ENCODE measurements at places on chromosomes 2 and 18.

- DNase-seq: peak; percentile 72
Observed at GRCh38 chr2:205680067-205680466, 2.2 kb upstream of the NRP2 start.

GRCh38 chr2:10557506-10558265 lies 109.6 kb upstream of the ODC1 start:
- DNase-seq: no peak

DNA sequence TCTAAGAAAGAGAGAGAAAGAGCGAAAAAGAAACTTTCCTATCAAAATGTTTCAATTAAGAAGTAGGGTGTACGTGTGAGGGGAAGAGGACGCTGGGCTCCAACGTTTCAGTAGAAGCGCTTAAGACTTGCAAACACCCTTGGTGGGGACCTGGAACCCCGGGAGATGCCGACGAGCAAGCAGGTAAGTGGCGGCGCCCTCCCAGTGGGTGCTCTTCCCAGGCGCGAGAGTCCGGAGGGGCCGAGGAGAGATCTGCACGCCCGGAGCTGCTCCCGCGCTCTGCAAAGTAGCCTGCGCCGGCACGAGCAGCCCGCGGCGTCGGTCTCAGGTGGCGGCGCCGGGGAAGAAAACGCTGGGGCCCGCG lies 678 bp upstream of the OTX1 start:
- no peak for DNase-seq

- no peak for DNase-seq
Observed at GRCh38 chr2:29174937-29175336, 59.7 kb downstream of the CLIP4 start.

DNA sequence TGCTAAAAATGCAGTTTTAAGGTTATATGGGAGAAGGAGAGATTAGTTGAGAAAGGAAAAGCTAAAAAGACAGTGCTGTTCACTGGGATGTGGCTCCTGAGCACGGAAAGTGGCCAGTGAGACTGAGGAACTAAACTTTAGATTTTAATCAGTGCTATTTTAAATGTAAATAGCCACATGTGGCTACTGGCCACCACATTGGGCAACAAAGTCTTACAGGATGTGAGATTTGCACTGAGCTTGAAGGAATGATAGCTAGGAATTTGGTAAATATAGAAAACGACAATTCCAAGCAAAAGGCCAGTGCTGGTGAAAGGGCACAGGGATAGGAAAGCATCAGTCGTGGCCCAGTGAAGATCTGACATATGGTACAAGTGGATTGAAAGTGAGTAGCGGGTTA lies 14.1 kb upstream of the SP5 start:
- no peak for DNase-seq

DNA sequence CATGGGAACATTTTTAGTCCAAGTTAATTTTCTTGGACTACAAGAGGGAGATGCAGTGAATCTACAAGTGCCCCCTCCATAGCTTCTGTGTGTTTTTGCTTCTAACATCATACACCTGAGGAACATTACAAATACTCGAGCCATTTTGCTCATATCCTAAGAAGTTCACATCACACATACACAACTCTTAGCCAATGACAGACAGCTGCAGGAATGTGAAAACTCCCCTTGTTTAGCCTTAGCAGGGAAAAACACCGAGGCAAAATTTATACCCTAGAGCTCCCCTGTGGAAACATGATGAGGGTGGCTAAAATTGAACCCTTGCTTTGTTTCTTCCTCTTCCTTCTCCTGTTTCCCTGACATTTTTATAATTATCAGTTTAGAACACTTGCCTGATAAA lies 928.3 kb upstream of the NRXN1 start:
- DNase-seq: no peak

DNA sequence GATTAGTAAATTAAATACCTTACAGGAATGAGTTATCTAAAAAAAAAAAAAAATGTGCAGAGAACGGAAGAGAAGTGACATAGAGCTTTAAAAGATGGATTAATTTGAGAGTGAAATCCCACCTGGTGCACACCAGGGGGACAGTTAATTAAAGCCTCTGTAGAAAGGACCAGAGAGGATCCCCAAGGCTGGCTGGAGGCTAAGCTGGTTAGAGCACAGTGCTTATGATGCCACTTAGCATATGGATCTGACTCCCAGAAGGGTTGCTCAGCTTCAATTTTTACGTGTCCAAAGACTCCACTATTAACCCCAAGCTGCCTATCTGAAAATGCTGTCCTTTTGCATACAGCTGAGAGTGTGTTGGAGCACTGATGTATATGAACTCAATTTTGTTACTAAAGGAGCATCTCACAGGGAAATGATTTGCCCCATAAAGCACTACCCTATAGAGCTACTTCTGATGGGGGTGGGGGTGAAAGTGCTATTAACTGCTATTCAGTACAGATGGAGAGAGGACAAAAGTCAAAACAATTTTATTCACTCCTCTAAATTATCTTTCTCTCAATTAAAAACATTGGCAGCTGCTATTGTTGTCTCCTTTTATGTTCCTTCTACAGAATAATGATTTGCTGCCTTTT lies 15.2 kb upstream of the SLC8A1 start:
- no peak for DNase-seq

DNA sequence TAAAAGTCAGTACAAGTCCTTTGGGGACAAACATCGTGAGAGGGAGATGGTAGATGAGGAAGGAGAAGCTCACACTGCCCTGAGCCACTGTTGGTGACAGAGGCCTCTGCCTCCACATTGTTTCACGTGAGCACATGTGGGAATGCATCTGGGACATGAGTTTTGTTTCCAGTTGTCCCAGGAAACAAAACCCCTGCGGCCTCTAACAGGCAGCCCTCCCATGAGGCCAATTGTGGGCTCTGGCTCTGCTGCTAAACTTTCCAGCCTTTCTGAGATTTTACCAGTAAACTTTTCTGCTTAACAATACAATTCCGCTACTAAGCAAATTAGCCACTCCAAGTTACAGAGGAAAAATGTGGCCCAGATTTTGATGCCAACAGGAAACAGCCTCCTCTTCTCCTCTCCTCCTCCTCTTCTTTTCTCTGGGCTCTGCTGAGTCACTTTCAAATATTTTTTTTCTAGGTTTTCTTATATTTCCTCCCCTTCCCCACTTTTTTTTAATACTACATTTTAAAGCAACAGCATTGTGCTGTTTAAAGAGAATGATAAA lies 23.4 kb upstream of the LRRC30 start:
- no peak for DNase-seq

DNA sequence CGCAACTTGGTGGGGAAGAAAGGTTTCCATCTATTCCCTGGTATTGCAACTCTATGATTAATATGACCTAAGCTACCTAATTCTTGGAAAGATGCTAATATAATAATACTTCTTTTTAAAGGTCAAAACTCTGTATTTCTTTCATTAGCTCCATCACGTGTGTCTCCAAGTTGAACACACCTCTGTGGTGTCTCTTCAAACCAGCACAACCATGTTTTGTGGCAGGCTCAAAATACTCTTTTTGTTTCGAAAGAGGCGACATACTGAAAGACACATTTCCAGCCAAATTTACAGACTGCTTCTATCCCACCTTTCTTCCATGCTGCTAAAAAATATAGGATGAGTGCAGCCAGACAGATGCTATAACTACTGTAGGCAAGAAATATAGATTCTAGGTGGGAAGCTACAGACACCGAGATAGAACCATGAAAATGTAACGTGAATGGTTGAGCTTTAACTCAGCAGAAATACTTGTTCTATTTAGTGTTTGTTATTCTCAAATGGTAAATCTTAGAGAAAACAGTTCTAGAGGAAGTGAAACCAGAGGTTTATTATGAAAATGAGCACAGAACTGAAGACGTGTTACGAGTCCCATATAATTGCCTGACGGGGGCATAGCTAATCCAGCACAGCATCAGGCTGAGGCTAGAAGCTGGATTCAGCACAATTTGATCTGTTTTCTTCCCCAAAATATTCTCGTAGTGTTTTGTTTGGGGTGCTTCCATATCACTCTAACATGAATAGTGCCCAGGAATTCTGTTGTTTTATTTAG lies 991.5 kb upstream of the FANCL start:
- DNase-seq: no peak

DNA sequence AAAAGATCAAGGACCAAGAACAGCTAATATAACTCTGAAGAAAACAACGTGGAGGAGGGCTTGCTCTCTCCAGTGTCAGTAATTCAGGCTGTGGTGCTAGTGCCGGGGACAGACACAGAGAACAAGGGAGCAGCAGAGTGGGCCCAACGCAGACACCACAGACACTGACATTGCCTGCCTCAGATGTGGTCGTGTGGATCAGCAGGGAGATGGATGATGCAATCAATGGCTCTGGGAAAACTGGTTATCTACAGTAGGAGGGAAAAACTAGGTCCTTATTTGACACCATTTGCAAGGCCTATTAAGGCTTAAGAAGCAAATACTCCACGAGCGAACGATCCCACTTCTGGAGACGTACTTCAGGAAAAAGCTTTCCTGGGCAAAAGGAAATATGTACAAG lies 36.1 kb downstream of the HDLBP start:
- DNase-seq: no peak

GRCh38 chr2:70300771-70301343 lies 1.0 kb downstream of the FAM136A start:
- peak; percentile 11 for DNase-seq

- no peak for DNase-seq
Observed at GRCh38 chr2:86000131-86000937, 105.4 kb downstream of the POLR1A start.

GRCh38 chr2:202530038-202530437 lies 104.7 kb upstream of the FAM117B start:
- no peak for DNase-seq

- no peak for DNase-seq
Observed at GRCh38 chr2:132443106-132443505, 26.5 kb downstream of the GPR39 start.

DNA sequence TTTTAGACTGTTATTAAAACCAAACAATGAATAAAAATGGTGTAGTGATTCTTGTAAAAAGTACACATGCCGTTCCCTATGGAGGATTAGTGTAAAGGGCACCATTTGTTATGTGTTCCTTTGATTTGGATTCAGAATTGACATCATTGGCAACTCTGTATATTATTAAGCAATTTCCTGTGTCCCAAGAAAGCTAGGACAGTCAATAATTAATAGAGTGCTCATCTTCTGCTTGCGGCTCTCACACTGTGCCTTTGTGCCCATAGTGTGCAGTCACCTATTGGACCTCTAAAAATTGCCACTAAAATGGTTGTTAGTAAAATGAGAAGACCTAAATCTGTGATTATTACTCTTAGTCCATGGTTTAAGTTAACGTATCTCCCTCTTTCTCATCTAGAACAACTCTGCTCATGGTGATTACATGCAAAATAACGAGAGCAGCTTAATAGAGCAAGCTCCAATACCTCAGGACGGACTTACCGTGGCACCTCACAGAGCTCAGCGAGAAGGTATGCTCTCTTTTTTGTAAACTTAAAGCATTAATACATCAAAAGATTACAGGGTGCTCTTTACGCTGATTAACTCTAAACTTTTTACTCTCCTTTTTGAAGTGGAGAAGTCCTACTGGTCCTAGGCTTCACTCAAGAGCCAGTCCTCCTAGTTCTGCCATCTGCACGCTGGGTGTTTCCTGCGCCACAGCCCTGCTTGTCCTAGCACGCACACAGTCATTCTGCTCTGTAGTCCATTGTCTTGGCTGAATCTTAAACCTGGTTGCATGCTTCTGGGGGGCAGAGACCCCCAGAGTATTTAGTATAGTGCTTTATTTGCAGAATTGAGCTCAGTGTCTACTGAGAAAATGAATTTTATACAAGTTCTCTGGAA lies 16.7 kb downstream of the ZCCHC2 start:
- DNase-seq: no peak

DNA sequence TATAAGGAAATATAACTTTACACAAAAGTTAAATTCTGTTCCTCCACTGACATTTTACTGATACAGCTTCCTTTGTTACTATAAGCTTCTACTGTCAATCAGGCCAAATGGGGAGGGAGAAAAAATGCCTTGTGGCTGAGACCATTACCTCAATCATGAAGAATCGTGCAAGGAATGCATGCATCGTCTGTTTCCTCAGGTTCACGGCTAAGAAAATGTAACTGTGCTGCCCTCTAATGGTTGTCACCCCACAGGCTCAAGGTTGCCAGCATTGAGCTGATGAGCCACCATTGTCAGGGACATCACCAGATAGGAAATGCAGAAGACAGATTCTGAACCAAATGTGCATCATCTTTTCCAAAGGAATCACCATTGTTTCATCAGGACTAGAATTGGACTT lies 426.9 kb downstream of the CDH2 start:
- peak; percentile 40 for DNase-seq

GRCh38 chr18:36655930-36656329 lies 172.9 kb downstream of the TPGS2 start:
- no peak for DNase-seq

DNA sequence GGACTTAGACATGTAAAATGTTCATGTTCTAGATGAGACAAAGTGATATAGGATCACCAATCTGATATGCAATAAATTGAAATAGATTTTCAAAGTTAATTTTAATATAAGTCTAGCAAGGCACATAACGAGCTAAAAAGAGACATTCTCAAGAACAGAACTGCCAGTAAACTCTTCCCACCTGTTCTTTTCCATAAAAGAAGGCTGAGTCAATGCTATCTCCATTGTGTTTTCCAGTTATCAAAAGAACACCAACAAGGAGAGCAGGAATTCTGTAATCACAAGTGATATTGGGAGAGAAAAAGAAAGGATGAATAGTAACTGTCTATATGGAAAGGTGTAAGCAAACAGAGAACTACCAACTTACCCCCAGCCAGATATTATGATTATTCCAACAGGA lies 25.6 kb downstream of the GPR155 start:
- no peak for DNase-seq

- no peak for DNase-seq
Observed at GRCh38 chr18:73891572-73892421, 255.8 kb downstream of the FBXO15 start.

DNA sequence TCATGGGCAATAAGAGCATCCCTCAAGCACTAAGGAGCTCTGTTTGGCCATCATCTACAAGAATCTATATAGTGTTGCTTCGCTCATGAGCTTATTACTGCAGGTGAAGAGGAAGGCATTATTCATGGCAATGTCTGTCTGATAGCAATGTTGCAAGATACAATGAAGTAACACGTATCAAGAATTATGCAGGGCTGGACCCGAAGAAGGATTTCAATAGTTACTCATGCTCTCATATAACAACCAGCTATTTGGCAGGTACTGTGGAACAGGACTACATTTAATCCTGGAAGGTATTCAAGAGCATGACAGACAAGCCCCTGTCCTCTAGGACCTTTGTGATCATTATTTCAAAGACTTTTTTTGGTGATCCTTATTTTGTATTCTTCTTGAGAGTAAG lies 109.6 kb downstream of the LAMA3 start:
- no peak for DNase-seq

DNA sequence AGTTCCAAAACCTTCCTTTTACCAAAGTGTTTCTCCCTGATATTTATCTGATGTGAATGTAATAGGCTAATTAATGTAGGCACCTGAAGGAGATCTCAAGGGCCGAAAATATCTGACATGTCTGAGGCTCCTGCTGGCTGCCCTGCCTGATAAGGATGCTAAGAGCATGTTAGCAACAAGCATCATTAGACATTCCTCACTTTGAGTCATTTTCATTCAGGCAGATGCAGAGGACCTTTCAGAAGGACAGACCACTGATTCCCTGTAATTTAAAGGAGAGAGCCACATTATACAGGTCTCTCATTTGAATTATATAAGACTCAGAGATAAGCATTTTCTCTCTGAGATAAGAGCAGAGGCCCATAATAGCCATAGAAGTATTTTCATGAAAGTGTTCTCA lies 222.4 kb upstream of the NCKAP5 start:
- DNase-seq: no peak

GRCh38 chr2:101329026-101329425 lies 20.5 kb upstream of the RNF149 start:
- DNase-seq: no peak

Data from muscle of back (tissue), 13 donors.